ENCODE measurements at places on chromosomes 11 and 22.

DNA sequence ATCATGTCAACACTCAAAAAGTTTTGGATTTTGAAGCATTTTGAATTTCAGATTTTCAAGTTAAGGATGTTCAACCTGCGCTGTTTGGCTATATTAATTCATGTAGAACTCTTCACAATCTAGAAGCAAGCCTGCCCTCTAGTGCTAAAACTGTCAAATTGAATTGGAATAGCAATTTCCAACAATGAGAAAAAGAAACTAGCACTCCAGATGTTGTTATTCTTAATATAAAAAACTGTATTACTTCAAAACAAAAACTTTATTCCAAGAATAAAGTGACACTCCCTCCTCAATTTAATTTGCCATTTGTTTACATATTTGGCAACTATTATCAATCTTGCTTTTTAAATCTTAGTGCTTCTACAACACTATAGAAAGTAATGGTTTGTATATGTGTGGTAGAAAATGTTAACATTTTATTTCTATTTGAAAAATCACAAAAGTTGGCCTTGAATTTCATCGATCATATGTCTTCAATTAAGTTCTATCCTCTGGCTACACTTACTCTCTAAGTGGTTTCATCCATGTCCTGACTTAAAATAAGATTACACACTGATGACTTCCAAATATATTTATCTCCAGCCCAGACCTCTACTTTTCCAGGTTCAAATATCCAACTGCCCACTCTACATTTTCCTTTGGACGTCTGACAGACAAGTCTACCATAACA lies 36.6 kb downstream of the DCUN1D5 start:
- DNase-seq, result peak; percentile 53

- DNase-seq, result no peak
Measured at GRCh38 chr11:131663405-131664200, 293.2 kb downstream of the NTM start.

DNA sequence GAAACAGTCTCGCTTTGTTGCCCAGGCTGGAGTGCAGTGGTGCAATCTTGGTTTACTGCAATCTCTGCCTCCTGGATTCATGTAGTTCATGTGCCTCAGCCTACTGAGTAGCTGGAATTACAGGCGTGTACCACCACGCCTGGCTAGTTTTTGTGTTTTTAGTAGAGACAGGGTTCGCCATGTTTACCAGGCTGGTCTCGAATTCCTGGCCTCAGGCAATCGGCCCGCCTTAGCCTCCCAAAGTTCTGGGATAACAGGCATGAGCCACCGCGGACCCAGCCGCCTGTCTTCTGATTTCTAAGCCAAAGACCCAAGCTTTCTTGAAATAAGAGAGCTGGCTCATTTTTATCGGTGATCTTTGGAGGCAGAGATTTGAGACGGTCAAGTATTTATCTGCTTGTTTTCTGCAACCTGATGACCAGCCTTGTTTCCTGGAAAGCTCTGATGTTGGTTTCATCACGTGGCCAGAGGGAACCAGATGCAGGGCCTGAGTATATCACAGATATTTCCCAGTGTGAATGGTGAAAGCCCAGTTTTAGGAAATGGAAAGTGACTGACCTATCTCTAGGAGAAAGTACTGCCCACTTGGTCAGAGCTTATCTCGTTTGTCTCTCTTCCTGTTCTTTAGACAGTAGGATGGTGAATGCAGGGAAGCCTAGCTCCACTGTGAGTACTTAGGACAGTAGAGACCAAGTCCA lies 5.7 kb upstream of the SIDT2 start:
- DNase-seq, result no peak

GRCh38 chr11:72807021-72807693 lies 7.1 kb upstream of the ATG16L2 start:
- no peak for DNase-seq

DNA sequence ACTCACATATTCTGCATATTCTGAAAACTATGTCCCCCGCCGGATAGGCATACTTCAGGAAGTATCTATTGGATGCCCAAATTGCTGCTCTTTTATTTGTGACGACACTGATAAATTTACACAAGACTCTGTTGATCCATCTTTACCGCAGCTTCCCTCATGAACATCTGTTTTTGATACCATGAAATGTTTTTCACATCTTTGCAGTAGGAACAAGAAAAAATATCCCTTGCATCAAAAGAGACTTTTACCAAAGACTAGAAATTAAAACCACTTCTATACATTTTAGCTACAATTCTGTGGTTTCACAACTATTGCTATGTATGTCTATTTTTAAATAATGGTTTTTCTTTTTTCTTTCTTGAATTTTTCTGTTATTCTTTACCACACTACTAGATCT lies 15.3 kb downstream of the POU2AF2 start:
- no peak for DNase-seq

DNA sequence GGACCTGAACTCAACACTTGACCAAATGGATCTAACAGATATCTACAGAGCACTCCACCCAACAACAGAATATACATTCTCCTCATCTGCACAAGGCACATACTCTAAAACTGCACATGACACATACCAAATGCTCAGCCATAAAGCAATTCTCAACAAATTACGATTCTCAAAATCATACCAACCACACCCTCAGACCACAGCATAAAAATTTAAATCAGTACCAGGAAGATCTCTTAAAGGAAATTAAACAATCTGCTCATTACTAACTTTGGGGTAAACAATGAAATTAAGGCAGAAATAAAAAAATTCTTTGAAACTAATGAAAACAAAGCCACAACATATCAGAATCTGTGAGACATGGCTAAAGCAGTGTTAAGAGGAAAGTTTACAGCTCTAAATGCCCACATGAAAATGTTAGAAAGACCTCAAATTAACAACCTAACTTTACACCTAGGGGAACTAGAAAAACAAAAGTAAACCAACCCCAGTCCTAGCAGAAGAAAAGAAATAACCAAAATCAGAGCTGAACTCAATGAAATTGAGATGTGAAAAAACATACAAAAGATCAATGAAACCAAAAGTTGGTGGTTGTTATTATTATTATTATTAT lies 37.2 kb downstream of the TMEM123 start:
- peak; percentile 52 for DNase-seq

DNA sequence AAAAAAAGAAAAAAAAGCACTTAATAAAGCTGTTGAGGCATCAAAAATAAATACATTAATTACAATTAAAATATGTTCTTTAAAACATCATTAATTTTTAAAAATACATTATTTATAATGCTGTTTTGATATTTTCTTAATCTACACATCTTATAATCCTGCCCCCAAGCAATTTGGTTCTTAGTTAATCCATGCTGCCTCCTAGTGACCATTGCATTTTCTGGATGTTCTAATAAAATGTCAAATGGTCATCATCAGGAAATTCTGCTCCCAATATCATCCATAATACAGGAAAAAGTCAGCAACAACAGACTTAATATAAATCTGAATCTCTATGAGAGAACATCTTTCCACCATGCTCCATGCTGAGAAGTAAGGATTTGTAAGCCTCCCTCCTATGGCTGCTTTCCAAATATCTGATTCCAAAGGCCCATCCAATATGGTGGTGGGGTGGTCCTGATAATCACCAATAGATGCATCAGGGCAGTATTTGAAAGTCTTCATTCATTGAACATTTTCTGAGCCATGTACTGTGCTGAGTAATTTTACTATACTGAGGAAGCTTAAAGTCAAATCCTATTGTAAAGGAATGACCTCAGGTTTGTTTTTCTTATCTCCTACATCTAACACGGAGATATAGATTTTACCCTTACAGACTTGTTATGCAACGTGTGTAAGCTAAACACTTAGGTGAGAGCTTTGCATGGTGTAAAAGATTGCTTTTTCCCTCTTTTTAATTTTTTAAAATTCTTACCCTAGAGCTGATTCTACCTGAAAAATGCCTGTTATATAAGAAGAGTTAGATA lies 124.7 kb upstream of the BMAL1 start:
- no peak for DNase-seq

- no peak for DNase-seq
Measured at GRCh38 chr11:45702511-45702910, 37.1 kb upstream of the CHST1 start.

GRCh38 chr11:61337706-61338470 lies 4.9 kb downstream of the TKFC start:
- DNase-seq, result no peak

DNA sequence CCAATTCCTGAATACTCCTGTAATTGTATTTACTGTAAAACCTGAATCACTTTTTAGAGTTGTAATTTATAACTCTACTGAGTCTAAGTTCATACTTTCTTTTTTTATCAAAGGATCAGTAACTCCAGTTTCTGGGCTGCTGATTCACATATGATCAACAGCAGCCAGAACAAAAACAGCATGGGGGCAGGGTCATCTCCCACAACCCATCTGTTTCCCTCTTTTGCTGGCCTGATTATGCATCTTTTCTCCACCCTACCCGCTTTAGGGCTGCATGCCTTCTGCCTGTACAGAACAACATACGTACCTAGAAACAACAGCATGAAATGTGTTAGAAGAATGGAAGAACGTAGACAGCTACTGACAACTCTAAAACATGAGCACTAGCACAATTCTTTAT lies 76.0 kb downstream of the MRTFA start:
- DNase-seq, result no peak

GRCh38 chr11:21364866-21365624 lies 695.7 kb downstream of the NELL1 start:
- no peak for DNase-seq

GRCh38 chr22:41862160-41862529 lies 29.2 kb downstream of the SREBF2 start:
- DNase-seq, result peak; percentile 70

GRCh38 chr11:127607487-127608085 lies 607.0 kb upstream of the KIRREL3 start:
- DNase-seq, result no peak

GRCh38 chr11:125663910-125664309 lies 16.7 kb downstream of the ACRV1 start:
- DNase-seq, result no peak

GRCh38 chr11:119335091-119335654 lies 846 bp downstream of the RNF26 start:
- DNase-seq, result no peak

DNA sequence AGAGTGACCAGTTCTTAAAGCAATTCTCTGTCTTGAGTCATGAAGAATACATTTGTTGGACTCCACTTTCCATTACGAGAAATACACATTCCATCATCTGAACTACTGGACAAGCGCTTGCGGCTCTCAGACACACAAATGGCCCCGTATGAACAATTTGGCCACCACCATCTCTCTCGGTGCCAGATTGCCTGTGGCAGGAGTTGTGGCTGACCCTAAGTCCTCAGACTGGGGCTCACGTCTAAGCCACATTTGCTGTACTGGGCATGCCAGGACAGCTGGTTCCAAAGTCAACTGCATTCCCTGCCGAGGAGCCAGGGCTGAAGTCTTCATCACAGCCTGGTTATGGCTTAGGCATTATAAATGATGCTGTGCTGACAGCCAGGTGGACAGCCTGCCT lies 227.5 kb downstream of the MIAT start:
- no peak for DNase-seq

GRCh38 chr22:44661659-44662569 lies 40.1 kb upstream of the PRR5 start:
- no peak for DNase-seq

DNA sequence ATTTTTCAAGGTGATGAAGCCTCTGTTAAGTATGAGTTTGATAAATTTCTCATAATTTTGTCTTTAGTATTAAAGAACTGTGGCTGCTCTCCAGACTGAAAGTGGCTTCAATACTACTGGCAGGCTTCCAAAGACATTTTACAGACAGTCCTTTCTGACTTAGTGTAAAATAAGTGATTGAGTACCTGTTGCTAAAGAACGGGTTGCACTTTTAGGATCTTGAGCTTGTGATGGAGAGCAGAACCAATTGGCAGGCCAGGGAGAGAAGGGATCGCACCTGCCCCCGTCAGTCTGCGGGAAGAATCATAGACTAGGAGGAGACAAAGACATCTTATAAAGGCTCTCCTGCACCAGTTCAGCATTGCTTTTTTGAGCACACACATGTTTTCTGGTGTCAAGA lies 4.4 kb downstream of the NCAM1 start:
- DNase-seq, result no peak

DNA sequence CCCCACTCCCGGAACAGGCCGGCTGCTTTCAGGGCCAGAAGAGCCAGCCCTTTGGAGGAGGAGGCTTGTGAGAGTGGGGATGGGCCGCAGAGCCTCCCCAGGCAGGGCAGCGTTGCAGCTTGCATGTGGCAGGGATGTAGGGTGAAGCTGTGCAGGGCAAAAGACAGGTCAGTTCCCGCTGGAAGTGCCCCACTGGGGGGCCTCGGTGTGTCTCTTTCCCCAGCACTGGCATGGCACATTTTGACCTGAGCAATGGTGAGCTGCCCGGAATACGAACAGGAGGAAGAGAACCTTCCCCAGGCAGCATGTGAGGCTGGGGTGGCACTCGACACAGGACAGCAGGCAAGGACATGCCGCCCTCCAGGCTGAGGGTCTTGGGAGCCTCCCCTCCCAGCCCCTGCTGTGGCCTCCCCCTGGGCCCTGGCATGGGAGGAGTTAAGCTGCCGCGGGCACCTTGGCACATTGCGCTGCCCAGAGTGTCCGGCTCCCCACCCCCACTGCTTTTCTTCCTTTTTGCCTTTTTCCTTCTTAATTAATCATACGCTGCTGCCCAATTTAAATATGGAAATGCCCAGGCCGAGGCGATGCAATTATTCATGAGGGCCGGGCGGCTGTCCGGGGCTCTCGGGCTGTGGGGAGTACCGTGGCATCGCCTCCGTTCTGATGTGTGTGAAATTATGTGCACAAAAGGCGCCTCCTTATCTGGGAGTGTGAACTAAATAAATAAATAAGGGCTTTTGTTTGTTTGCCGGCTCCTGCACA lies 76.0 kb upstream of the WNT7B start:
- DNase-seq, result no peak

DNA sequence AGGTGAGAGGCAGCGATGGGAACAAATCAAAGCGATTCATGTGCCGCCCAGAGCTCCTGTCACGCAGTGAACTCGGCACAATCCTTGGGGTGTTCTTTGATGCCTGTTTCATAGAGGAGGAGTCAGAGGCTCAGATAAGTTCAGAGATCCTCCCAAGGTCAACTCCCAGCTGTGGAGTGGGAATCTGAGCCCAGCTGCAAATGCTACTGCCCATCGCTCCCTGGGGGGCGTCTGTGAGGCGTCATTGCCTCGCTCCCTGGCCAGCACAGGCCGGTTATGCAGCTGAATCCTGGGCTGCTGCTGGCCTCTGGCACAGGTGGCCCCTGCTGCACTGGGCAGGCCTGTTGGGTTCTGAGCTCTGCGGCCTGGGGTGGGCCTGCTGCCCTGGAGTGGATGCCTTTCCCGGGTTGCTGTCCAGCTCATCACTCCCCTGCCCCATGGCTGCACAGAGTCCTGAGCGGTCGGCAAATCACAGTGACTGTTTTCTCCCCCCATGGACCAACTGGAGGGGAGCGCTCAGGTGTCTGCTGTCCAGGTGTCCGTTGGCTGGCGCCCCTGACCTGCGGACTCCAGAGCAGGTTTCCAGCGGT lies 36.3 kb upstream of the SHISAL1 start:
- no peak for DNase-seq

Data from CD4-positive, alpha-beta T cell treated with Interleukin-4 for 1 hour (primary cell).